ENCODE measurements at places on chromosomes 11 and 22.

DNA sequence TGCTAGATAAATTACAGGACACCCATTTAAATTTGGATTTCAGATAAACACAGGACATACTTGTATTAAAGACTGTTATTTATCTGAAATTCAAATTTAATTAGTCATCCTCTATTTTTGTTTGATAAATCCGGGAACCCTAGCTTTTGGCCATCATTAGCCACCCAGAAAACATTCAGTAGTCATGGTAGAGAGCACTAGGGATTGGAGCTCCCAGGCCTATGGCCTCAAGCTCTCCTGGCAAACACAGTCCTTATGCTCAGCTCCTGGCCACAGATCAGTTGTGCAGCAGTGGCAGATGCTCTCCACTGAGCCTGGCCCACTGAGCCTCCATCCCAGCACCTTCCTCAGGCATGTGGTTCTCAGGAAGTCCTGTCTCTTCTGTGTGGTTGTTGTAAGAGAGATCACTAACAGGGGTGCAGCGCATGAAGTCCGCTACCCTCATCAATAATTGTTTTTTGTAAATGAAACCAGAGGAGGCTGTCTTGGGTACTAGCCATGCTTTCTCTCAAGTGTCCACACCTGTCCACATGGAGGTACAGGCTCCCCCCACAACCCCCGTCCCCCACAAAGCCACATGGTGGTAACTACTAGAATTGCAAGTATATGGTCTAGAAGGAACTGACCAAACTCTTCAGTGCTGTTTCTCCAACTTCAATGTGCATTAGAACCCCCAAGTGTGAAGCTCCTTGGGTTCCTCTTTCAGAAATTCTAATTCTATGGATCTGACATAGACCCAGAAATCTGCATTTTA, 1.1 kb upstream of the IRAG1 start:
- DNase-seq, result peak; percentile 70

- DNase-seq, result no peak
Measured at GRCh38 chr11:88521399-88521798, 183.9 kb upstream of the CTSC start.

GRCh38 chr11:104581246-104581980, 316.8 kb downstream of the CASP12 start:
- no peak for DNase-seq

GRCh38 chr11:122923302-122923701, 40.7 kb downstream of the JHY start:
- no peak for DNase-seq

- DNase-seq, result no peak
Measured at GRCh38 chr22:35615156-35615555, 2.0 kb downstream of the MB start.

- DNase-seq, result no peak
Measured at GRCh38 chr11:69938206-69938605, 119.0 kb upstream of the FGF3 start.

GRCh38 chr11:125093502-125093901, 17.9 kb downstream of the TMEM218 start:
- no peak for DNase-seq

GRCh38 chr11:102360681-102361080, 13.7 kb downstream of the BIRC2 start:
- no peak for DNase-seq

GRCh38 chr11:115215694-115216617, 288.3 kb downstream of the CADM1 start:
- DNase-seq, result no peak

GRCh38 chr11:22734628-22735345, 68.4 kb downstream of the GAS2 start:
- no peak for DNase-seq

DNA sequence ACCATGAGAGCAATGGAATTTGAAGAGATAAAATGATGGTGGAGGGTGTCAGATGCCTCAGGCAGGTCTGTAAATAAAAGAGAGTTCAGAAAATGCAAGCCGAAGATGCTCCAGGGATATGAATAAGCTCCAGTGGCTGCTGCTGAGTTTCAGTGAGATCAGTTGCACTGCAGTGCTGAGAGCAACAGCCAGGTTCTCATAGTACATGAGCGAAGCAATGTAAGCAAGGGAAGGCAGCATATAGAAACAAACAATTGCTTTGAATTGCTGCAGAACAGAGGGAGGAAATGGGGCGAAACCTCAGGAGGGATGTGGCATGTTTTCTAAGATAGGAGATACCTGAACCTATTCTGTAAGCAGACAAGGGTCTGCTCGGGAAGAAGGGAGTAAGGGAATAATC, 369.5 kb downstream of the AASDHPPT start:
- DNase-seq, result no peak

- DNase-seq, result no peak
Measured at GRCh38 chr11:93320230-93320629, 10.3 kb upstream of the DEUP1 start.

GRCh38 chr11:2166091-2166851, 5.3 kb upstream of the INS start:
- no peak for DNase-seq

- peak; percentile 35 for DNase-seq
Measured at GRCh38 chr11:122882857-122883645, 492 bp downstream of the JHY start.

- peak; percentile 31 for DNase-seq
Measured at GRCh38 chr11:26247340-26247739, 84.6 kb upstream of the ANO3 start.

DNA sequence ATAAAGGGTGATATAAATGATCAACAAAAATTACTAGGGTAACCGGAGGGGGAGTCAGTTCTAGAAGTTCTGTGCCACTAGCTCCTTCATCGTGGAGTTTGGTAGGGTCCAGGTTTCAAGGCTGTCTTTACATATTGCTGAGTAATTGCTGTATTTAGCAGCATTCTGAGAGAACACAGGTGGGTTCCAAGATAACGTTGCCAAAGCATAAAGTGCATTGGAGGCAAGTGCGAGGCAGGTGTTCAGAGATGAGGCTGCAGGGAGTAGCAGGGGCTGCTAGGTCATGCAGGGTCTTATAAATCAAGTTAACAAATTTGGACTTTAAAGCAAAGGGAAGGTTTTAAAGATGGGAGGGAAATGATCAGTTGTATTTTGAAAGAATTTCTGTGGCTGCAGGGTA, 17.8 kb downstream of the SGSM3 start:
- DNase-seq, result no peak

- DNase-seq, result no peak
Measured at GRCh38 chr11:86230921-86231434, 13.6 kb upstream of the EED start.

GRCh38 chr11:3042496-3043314, 14.5 kb downstream of the CARS1 start:
- no peak for DNase-seq

GRCh38 chr11:83464160-83464944, 178.2 kb upstream of the CCDC90B start:
- DNase-seq, result no peak

DNA sequence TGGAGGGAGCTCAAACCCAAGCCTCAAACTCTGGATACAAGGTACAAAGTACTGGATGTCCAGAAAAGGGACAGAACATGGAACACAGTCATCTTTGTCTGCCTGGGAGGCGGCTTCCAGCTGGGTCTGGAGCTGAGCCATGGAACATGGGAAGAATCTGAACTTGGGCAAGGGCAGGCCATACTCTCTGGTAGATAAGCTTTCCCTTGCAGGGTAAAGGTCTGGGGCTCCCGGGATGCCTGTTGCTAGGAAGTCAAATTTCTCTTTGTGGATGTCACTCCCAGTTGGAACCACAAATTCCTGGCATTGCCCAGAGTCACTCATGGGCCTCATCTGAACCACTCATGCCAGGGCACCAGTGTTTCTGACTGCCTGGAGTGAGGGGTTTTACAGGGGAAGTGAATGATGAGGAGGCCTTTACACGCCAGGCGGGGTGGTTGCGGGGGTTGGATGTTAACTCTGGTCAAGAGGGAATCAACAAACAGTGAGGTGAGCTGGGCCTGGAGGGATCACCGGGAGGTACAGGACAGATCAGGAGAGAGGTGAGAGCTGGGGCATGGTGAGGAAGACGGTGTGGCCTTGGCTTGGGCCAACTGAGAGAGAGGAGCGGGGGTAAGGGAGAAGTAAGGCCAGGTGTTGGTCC, 5.7 kb downstream of the FTH1 start:
- peak; percentile 75 for DNase-seq

DNA sequence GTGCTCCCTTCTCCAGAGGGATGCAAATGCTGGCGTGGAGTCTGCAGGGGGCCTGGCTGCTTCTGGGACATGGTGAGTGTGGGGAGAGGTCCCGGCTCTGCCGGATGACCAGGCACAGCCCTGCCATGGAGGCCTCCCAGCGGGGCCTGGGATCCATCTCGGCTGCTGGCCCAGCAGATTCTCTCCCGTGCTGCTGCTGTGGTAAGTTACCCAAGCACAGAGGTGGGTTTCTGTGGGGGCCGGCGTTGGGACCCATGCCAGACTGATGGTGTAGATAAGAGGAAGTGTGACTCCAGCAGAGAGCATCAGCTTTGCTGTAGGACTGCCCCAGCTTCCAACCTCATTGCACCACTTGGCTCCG, 147.5 kb upstream of the B3GAT1 start:
- DNase-seq, result no peak

DNA sequence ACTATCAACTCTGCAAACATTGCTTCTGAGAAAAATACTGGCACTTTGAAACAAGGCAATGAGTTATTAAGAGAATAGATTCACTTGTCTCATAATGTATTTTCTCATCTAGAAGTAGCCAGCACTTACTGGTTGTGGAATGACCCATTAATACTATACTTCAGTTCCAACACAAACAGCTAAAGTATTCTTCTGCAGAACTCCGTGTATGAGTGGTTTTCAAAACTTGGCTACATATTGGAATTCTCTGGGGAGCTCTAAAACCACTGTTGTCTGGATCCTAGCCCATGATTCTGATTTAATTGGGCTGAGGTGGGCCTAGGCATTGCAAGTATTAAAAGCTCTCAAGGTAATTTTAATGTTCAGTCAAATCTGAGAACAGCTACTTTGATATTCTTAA, 1416.4 kb upstream of the RAG2 start:
- peak; percentile 7 for DNase-seq

DNA sequence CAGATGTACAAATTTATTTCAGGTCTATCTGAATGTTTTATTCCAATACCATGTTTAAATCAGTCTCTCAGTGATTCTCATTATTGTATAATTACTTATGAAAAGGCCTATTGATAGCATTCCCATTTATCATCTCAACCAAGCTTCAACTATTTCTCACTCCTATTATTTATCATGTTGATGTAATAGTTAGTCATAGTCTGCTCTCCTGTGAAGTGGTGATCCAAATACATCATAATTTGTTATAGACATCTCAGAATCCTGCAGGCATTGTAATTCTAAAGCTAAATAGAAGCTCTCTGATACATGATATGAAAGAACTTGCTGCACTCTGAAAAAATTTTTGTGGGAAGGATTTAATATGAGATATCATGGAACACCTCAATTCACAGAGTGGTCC, 21.8 kb upstream of the OR8G1 start:
- DNase-seq, result no peak

GRCh38 chr11:45079943-45080719, 66.3 kb upstream of the PRDM11 start:
- no peak for DNase-seq

- no peak for DNase-seq
Measured at GRCh38 chr11:96238563-96239135, 104.3 kb downstream of the MAML2 start.

- DNase-seq, result no peak
Measured at GRCh38 chr11:61265357-61265756, 24.4 kb downstream of the PGA5 start.

GRCh38 chr11:43010042-43010441, 301.8 kb upstream of the API5 start:
- DNase-seq, result no peak

GRCh38 chr11:46149826-46150225, 28.6 kb upstream of the PHF21A start:
- DNase-seq, result no peak

GRCh38 chr11:33515347-33515746, 185.3 kb downstream of the C11orf91 start:
- no peak for DNase-seq

DNA sequence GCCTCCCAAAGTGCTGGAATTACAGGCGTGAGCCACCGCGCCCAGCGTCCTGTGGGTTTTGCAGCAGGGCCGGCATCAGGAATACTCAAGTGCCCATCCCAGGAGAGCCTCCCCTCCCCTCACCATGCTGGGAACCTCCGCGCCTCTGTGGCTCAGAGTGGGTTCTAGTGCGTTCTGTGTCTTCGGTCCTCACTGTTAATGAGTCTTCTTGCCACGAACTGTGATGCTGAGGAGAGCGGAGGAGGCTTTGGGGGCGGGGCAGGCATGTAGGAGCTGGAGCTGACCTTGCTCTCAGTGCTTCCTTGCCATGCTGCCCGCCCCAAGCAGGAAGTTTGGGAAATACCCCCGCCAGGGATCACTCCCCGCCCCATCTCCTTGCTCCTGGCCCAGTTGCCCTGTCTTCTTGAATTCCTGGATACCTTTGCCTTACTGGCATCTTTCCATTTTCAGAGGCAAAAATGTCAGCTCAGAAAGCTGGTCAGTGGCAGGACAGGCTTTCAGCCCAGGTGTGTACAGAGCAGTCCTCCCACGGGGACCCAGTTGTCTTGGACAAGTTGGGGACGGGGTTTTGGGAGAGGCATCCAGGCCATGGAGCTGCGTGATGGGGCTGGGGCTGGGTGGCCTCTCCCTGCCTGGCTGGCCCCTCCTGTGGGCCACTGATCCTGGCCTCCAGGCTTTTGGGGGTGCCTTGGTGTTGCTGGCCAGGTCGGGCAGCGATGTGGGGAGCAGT, 5.1 kb downstream of the GRAMD4 start:
- DNase-seq, result no peak

GRCh38 chr11:35407041-35407440, 12.3 kb downstream of the SLC1A2 start:
- DNase-seq, result no peak

DNA sequence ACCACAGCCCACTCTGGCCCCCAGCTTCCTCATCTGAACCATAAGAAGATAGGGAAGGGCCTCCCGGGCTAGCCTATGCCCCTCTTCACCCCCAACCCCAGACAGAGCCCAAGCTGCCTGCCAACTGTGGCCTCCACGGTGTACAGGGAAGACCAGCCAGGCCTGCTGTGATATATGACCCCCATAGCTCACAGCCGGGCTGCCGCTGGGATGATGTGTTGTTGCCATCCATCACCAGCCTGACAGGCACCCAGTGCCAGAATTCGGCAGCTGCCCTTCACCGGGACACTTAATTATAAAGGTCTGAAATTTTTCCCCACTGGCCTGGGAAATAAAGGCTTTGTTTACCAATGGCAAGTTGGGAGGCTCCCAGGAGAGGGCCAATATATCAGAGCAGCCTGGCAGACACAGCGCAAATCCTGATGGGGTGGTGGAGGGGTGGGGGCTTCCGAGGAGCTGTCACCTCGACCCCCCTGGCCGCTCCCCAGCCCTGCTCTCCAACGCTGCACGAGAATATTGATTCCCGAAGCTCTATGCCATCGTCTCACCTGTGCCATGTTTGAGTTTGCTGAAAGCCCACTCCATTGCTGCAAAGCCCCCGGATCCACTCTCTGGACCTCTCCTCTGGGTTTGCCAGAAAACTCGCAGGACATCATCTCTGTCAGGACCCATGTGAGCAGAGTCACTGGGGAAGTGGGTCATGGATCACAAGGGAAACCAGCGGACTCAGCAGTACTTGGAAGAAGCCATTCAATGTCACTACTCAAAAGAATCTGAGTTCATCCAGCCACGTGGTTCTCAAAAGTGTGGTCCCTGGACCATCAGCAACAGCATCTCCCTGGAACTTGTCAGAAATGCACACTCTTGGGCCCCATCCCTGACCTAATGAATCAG, 296.9 kb downstream of the MN1 start:
- no peak for DNase-seq

GRCh38 chr11:57358543-57358961, 20.4 kb downstream of the P2RX3 start:
- no peak for DNase-seq

- peak; percentile 52 for DNase-seq
Measured at GRCh38 chr11:67006029-67006884, 16.7 kb upstream of the SYT12 start.

- DNase-seq, result no peak
Measured at GRCh38 chr11:100561323-100561722, 125.8 kb upstream of the ARHGAP42 start.

Data from hepatic stellate cell (primary cell).